ENCODE measurements at places on chromosomes 1 and 21. TPM values are rescaled to one million over a fixed set of nuclear protein-coding genes. Genes with fewer than 3 reads are reported as not detected.

DNA sequence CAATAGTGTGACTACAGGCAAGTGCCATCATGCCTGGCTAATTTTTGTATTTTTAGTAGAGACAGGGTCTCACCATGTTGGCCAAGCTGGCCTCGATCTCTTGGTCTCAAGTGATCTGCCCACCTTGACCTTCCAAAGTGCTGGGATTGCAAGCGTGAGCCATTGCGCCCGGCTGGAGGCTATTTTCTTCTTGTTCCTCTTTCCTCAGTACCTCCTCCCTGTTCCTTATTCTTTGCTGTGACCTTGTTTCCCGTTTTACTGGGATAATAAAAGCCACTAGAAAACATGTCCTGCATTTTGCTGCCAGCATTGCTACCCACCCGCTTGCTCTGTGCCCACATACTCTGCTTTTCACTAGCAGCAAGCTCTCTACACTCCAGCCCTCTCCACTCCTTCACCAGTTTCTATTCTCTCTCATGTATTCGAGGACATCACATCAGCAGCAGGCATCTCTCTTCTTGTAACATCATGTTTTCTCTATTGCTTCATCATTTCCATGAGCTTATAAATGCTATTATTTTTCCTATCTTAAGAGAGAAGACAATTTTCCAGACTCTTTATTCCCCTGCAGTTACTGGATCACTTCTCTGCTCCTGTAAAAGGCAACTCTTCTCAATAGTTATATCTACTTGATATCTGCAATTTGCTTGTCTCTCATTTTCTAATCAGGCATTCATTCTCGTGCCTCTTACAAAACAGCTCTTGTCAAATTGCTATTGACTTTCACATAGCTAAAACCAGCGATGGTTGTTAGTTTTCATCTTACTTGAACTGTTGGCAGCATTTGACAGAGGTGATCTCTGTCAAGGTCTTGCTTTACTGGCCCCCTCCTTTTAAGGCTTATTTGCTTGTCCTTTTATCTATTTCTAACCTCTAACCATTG is 34.5 kb upstream of the C21orf91 start:
- no peak overlapping the region for H3K4me3 ChIP-seq
- H3K27ac ChIP-seq: no peak overlapping the region
- no peaks in the 10 kb centered on the region for H3K36me3 ChIP-seq
- no peak for DNase-seq
- H3K4me1 ChIP-seq: no peaks in the 10 kb centered on the region

DNA sequence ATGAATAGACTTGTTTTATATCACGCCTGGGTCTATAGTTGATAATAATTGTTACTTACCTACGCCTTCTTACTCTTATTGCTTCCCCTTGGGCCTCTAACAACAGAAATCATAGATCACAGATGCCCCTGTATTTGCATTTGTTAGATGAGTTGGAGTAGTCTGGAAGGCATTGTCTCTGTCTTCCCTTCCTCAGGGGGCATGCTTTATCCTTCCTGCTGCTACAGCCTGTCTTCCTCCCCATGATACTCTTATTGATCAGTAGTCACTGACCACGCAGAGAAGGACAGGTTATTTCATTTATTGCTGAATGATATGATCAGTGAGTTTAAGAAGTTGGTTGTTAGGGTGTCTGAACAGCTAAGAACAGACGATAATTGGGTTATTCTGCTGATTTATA is 98.4 kb downstream of the DNM3 start:
- H3K36me3 ChIP-seq: peaks cover 2% of the 10 kb centered on the region
- no peaks in the 10 kb centered on the region for H3K27me3 ChIP-seq
- H3K4me1 ChIP-seq: no peaks in the 10 kb centered on the region
- no peak for DNase-seq

GRCh38 chr21:44506279-44507255 is 33.4 kb downstream of the KRTAP10-1 start:
- H3K27ac ChIP-seq: no peak overlapping the region
- H3K27me3 ChIP-seq: no peaks in the 10 kb centered on the region
- H3K4me1 ChIP-seq: peaks cover 4% of the 10 kb centered on the region
- H3K4me3 ChIP-seq: no peak overlapping the region
- no peak for DNase-seq

The PDPN gene
- total RNA-seq: not detected

The RNU1-3 gene
- 3,916 TPM for total RNA-seq

GRCh38 chr1:175514387-175514953 is 228.9 kb downstream of the TNR start:
- no peak for DNase-seq
- H3K27me3 ChIP-seq: peaks cover 25% of the 10 kb centered on the region
- no peak overlapping the region for H3K27ac ChIP-seq
- H3K4me1 ChIP-seq: no peaks in the 10 kb centered on the region
- no peak overlapping the region for H3K4me3 ChIP-seq

DNA sequence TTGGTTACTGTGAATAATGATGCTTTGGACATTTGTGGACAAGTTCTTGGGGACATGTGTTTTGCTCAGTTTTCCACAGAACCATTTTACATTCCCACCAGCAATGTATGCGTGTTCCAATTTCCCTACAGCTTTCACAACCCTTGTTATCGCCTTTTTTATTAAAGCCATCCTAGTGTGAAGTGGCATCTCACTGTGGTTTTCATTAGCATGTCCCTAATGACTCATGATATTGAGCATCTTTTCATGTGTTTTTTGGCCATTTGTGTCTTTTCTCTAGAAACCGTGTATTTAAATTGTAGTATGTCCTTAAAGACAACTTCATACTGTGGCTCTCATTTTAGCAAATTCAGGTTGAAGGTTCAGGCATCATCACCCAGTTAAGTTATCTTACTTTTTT is 132.1 kb downstream of the TGFBR3 start:
- H3K27me3 ChIP-seq: no peaks in the 10 kb centered on the region
- H3K4me1 ChIP-seq: no peaks in the 10 kb centered on the region
- peaks cover 4% of the 10 kb centered on the region for H3K36me3 ChIP-seq
- no peak overlapping the region for H3K4me3 ChIP-seq
- H3K27ac ChIP-seq: no peak overlapping the region

Data from naive thymus-derived CD8-positive, alpha-beta T cell (primary cell).